ENCODE measurements at places on chromosomes 6 and 20.

DNA sequence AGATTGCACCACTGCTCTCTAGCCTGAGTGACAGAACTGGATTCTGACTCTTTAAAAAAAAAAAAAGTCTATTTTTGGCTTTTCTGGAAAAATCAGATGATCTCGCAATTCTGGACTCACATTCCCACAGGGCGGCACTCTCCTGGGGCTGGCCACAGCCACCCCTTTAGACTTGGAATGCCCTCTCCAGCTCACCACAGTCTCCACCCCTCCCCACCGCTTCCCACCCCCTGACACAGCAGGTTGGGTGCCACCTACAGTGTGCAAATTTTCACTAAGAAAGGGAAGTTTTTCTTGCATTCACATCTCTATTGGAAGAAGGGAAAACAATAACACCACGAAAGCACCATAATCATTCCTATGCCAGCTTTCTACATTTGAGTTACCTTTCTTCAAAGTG lies 15.4 kb downstream of the PDRG1 start:
- no peak for DNase-seq

- no peak for DNase-seq
Measured at GRCh38 chr6:13526357-13526726, 38.9 kb upstream of the GFOD1 start.

GRCh38 chr6:40932366-40932765 lies 106.7 kb downstream of the UNC5CL start:
- no peak for DNase-seq

DNA sequence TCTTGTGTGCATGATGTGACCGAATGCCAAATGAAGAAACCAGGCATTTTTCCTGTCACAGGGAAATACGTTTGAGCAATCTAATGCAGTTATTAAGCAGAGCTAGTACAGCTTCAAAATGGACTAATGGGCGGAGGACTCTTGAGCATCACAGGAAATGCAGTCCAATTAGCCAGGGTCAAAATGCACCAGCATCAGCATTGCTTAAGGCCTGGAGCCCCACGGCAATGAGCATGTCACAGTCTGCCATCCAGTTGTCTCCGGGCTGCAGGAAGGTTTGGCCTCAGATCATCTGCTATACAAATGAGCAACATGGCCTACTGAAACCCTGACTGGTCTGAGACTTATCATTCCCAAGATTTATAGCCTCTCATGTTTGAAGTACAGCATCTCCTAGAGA lies 652.1 kb upstream of the SLC35B3 start:
- DNase-seq, result no peak

DNA sequence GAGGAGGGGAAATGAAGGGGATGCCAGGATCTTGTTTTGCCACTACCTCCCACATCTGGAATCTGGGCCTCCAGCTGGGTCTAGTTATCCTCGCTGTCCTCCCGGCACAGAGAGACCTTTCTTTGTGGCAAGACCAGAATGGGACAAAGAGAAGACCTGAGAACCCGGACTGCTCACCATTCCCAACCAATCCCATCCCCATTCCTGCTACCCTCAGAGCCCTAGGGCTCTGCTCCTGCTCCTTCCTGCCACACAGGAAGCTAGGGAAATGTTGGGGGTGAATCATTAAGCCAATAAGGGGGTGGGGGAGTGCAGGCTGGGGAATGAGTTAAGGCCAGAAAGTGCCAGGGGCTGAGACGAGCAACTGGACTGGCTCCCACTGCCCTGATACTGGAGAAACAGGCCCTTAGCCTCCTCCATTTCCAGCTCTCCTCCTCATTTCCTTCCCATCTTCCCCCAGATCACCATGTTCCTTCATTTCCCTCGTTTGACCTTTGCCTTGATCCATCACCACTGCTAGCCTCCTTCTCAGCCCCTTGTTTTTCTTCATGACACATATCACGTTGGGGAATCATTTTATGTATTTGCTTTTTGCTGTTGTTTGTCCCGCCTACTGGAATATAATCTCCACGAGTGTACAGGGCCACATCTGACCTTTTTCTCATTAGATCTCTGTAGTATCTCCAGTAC lies 4.6 kb upstream of the IER3 start:
- no peak for DNase-seq

DNA sequence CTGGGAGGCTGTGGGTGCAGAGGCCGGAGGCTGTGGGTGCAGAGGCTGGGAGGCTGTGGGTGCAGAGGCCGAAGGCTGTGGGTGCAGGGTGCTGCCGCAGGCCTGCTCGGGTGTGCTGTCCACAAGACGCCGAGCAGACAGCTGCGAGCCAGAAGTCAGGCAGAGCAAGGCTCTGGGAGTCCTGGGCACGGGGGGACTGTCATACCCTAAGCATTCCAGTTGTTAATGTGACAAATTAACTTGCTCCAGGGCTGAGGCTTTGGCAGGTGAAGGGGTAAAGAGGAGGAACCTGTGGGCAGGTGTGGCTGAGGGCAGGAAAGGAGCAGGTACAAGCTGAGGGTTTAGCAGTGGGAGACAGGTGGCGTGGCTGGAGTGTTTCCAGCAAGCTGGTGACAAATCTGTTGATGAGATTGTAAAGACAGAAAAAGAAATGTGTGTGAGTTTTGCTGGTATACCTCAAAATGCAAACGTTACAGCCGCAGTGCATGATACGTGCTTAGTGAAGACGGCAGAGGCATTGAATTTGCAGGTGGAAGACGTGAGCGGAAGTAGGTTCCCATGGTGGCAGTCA lies 14.2 kb upstream of the ADRM1 start:
- no peak for DNase-seq

DNA sequence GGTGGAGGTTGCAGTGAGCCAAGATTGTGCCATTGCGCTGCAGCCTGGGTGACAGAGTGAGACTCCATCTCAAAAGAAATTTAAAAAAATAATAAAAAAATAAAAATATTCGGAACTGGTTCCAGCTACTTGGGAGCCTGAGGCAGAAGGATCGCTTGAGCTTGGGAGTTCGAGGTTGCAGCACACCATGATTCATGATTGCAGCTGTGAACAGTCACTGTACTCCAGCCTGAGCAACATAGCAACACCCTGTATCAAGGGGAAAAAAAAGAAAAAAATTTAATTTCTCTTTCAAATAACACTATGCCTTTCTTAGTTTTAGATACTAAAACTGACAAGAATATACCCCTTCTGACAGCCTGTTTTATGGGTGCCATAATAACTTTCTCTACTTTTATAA lies 10.5 kb downstream of the KDM1B start:
- no peak for DNase-seq

- no peak for DNase-seq
Measured at GRCh38 chr20:43450841-43451799, 6.6 kb upstream of the SRSF6 start.

GRCh38 chr20:49823152-49823847 lies 10.7 kb downstream of the SLC9A8 start:
- no peak for DNase-seq

- no peak for DNase-seq
Measured at GRCh38 chr20:44031781-44032582, 117.3 kb downstream of the TOX2 start.

- no peak for DNase-seq
Measured at GRCh38 chr20:51118216-51118615, 95.3 kb upstream of the KCNG1 start.

- no peak for DNase-seq
Measured at GRCh38 chr6:69116658-69117057, 481.6 kb downstream of the ADGRB3 start.

GRCh38 chr6:1745814-1746213 lies 136.1 kb downstream of the FOXC1 start:
- no peak for DNase-seq

DNA sequence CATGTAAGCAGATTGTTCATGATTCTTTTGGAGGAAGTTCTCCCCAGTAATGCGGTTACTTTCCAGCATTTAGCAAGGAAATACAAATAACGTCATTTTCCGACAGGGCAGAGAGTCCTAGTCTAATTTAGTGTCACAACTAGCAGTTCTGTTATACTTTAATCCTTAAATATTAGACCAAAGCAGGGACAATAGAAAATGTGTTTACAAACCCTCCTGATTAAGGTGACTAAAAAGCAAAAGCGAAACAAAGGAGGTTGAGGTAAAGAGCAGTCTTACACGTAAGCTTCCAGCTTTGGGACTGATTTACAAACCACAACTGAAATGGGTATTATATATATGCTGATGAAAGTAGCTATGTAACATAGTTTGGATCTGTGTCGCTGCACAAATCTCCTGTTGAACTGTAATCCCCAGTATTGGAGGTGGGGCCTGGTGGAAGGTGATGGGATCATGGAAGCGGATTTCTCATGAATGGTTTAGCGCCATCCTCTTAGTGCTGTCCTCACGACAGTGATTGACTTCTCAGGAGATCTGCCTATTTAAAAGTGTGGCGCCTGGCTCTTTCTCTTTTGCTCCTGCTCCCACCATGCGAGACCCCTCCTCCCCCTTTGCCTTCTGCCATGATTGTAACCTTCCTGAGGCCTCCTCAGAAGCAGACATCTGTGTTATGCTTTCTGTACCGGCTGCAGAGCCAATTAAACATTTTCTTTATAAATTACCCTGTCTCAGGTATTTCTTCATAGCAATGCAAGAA lies 81.9 kb downstream of the PLCB1 start:
- DNase-seq, result no peak

- DNase-seq, result no peak
Measured at GRCh38 chr20:57759724-57760123, 49.9 kb upstream of the PMEPA1 start.

DNA sequence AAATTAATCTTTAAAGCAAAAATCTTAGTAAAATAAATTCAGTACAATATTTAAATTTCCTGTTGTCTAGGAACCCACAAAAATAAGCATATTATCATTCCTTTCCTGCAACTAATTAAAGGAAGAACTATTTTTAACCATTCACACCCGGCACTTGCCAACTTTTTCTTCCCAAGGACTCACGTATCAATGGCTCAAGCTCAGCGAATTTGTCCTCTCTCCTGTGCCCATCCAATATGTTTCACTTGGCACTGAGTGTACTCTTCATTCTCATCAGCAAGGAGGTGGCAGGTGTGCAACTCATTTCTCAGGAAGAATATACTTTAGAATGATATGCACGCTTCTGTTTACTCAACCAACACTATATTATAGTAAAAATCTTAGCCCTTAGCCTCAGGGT lies 419.4 kb downstream of the C6orf118 start:
- no peak for DNase-seq
